ENCODE measurements at places on chromosomes 5 and 9.

- DNase-seq = peak; percentile 7
Observed at GRCh38 chr5:69368458-69369339, 621 bp downstream of the AK6 start.

DNA sequence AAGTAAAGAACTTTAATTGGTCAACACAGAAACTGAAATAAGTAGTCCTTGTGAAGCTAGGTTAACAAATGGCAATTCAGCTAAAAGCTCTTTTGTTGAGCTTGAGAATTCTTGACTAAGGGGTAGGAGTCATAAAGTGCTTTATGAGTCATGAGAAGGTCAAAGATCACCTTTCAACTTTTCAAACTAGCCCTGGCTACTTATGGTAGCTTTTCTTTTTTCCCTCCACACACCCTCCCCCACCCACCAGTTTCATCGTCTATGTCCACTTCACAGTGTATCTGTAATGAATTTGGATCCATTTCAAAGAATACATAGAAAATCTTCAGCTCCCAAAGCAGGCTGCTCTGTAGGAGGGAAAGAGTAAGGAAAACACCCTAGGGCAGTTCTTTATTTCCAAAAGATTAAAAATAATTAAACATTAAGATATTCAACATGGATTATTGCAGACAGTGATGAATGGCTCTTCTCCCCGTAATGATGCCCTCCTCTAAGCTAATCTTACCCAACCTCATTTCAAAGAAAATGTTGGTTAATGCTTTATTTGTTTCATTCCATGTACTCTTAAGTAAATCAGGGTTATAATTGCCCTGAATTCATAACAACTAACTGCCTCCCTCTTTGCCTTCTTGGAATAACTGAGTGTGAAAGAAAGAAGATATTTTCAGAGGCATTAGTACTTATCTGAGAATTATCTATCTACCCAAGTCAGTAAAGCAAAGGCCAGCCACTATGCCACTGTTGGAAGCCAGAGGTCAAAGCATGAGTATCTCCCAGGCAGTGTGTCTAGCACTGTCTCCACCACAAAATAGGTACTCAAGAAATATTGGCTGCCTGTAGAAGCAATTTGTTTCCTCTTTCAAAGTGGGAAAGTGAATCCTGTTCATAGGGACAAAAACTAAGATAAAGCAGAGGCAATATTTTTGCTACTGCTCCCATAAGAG lies 290.6 kb downstream of the PIK3R1 start:
- DNase-seq = no peak

GRCh38 chr9:123684393-123685149 lies 245.4 kb downstream of the DENND1A start:
- DNase-seq = no peak

GRCh38 chr5:160198146-160198545 lies 31.2 kb upstream of the FABP6 start:
- no peak for DNase-seq

GRCh38 chr9:98874721-98875255 lies 67.3 kb downstream of the GALNT12 start:
- no peak for DNase-seq

- no peak for DNase-seq
Observed at GRCh38 chr9:101242651-101243050, 142.2 kb downstream of the BAAT start.

GRCh38 chr5:96655506-96655905 lies 6.7 kb upstream of the CAST start:
- DNase-seq = no peak

DNA sequence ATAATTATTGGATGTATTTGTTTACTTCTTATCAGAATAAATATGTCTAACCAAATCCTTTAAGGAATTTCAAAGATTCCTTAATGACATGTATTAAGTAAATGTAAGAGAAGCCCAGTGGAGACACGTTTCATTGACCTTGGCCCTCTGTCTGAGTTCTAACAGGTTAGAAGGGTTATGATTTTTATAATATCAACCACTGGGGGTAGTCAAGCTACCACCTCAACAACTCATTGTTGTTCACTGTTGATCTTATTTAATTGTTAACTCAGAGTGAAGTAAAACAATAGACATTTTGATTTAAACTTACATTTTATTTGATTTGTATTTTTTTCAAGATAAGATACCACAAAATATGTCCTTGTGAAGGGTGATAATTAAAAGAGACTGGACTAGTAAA lies 499.2 kb upstream of the COX7C start:
- no peak for DNase-seq

- DNase-seq = peak; percentile 64
Observed at GRCh38 chr9:96856363-96857286, 2.3 kb upstream of the ZNF782 start.

DNA sequence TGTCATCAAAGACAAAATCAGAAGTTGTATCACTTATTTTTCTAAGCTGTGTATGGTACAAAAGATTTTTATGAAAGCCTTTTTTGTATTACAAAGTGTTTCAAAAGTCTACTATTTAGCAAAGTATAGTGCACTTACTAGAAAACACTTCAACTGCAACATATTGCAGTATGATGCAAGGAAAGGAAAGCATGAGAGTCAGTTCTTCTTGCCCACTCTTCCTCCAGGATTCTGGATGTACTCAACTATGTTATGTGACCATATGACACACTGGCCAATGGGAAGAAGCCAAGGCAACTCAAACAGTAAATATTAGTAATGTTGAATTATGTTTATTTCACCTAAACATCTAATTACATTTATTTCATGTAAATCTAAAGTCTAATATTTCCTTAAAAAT lies 49.5 kb upstream of the TYRP1 start:
- no peak for DNase-seq

DNA sequence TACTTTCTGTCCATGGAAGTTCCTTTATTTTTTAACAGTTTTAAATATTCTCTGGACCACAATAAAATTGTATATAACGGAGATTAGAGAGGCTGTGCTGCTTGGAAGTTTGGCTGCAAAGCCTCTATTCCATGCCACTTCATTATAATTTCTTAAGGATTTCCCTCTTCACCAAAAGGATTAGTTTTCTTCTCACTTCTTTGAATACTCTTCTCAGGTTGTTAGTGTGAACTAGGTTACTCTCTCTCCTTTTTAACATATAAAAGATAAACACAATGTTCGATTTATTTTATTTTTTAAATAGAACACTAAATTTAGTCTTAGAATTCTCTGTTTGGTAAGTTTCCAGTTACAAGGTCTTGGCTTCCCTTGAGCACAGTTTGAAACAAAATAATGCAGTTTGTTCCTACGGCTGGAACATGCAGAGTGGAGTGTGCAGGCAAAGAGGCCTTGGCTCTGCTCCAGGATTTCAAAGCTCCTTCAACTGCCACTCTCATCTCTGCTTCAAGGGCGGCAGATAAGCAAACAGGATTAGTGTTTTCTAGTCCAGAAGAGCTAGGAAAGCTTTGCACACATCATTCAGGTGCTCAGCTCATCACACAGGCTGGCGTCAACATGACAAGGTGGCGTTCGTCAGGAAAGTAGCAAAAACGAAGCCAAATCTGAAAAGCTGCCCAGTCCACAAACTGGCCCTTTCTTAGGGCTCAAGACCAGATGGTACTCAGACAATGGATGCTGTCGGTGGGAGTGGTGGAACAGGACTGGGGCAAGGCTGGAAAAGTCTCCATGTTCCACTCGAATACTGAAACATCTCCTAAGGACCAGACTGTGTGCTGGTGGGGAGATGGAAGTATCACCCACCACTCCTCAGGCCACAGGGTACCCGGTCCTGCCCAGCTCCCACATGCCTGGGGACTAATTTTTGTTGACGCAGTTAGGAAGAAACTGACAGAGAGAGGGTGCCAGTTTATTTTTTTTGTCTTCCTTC lies 286.6 kb downstream of the CRB2 start:
- no peak for DNase-seq

- DNase-seq = no peak
Observed at GRCh38 chr5:851553-851952, 767 bp upstream of the ZDHHC11 start.

GRCh38 chr9:94818178-94818541 lies 91.7 kb downstream of the AOPEP start:
- no peak for DNase-seq

GRCh38 chr9:134595014-134595413 lies 46.6 kb upstream of the COL5A1 start:
- DNase-seq = no peak

DNA sequence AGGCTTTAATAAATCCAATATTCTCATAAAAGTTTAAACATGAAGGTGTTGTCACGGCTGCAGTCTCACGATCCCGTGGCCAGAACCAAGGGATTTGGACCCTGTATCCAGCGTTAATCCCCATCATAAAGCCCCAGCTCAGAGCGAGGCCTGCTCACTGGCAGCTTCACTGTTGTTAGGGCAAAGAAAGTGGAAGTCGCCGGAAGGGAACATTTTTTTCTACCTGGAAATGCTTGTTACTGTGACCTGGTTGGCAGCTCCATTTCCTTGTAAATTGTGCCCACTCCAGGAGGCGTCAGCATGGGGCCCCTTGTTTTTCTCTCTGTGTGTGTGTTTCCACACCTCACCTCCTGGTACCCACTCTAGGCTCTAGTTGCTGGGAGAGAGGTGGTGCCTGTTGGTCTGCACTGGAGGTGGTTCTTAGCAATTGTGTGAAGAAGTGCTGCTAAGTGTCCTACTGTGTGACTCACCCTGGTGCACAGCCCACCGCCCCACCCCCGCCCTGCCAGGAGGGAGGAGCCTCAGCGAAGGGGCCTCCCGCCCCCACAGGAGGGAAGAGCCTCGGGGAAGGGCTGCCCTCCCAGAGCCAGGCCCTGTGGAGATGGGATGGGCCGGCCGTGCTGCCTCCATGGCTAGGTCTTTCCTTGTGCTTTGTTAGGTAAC lies 105.1 kb downstream of the EHMT1 start:
- DNase-seq = no peak

GRCh38 chr5:36535859-36536615 lies 70.4 kb upstream of the SLC1A3 start:
- DNase-seq = no peak

- no peak for DNase-seq
Observed at GRCh38 chr5:139188558-139189270, 9.5 kb downstream of the SIL1 start.

DNA sequence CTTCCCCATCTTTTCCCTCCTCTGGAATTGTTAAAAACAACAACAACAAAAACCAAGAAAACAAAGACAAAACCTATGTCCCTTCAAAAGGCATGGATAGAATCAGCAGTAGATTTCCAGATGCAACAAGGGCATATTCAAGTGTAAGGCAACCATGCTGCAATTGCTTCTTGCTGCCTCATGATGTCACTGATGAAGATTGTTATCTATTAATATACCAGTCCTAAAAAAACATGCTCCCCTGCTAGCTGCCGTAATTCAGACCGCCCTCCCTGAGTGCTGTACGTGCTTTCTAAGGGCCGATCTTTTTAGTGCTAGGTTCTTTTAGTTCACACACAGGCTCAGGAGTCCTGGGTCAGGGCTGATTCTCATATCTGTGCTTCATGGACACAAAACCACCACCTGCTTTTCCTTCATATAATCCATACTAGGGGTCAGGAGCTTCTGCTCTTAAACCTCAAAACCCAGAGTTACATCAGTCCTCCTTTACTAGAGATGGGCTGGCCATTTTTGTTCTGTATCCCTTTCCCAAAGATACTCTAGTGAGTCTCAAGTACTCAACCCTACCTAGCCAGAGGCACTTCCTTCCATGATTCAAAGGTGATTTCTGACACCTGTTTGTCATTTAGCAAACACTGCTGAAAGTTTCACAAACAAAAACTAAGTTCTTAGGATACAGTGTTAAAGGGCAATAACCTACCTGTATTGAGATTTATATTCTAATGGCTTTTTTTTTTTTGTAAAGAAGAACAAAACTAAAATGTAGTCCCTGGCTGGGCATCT lies 82.1 kb downstream of the GIN1 start:
- no peak for DNase-seq

- no peak for DNase-seq
Observed at GRCh38 chr5:97071101-97071500, 71.3 kb downstream of the LIX1 start.

DNA sequence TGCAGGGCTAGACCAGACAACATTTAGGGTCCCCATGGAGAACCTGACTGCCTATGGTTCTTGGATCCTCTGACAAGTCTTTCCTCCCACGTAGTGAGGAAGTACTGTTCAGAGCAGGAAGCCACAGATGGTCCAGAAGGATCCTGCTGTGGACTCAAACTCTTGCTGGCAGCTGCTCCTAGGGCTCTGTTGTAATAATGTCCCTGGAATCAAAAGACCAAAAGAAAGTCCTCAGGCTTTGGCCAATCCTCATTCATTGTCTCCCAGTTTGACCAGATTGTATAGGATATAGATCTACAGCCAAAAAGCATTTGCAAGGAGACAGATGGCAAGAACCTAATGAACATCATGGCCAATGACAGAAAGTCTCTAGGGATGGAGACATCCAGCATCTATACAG lies 53.9 kb downstream of the SEMA6A start:
- DNase-seq = no peak

- DNase-seq = no peak
Observed at GRCh38 chr9:133658442-133659431, 22.6 kb downstream of the DBH start.

DNA sequence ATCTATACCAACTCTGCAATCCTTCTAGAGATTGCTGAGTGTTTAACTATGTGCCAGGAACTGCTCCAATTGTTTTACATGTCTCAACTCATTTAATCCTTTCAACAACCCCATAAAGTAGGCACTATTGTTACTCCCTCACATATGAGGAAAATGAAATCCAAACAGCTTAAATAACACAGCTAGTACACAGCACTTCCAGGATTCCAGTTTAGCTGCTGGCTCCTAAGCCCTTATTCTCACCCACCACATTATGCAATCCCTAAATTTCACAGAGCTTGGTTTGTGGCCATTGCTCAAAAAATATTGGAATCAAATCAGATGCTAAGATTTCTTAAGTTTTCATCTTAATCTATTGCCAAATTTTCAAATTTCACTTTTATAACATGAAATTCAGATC lies 84.9 kb downstream of the PRELID2 start:
- no peak for DNase-seq

DNA sequence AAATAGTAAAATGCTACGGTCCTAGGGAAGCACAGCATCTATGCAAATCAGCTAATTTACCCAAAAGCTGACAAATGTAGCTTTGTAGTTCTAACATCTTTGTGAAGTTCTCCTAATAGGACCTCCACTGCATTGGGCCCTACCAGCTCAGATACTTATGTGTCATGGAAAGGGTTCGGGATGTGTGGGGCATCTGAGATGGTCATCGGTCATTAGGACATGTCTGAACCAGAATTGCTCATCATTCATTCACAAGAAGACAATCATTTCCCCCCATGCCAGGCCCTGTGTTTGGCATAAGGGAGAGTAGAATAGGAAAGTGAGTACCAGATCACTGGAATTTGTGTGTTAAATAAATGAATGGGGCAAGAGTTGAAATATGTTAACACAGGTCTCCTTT lies 35.7 kb downstream of the PWWP2A start:
- DNase-seq = no peak

- DNase-seq = no peak
Observed at GRCh38 chr9:35649431-35650340, 1.0 kb downstream of the SIT1 start.

DNA sequence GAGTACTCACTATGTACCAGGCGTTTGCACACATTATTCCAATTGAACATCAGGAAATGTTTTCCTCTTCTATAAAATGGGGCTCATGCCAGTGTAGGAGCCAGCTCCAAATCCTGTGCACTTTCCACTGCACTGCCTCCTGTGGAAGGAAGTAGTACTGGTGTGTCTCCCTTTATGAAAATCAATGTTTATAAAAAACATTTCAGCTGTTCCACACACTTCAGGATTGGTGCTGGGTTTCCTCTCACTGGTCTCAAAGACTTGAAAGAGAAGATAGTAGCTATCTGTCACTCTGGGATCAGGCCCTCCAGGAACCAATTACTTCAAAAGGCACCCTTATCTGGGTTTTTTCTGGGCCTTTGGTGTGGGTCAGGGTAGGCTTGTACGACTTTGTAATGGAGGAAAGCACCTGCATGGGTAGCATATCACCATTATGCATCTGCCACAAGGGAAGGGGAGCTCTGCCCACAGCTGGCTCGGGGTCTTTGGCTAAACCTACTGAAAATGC lies 32.5 kb downstream of the RAB14 start:
- no peak for DNase-seq
